GM04503 (cell line): ENCODE measurements at places on chromosomes 7 and 10.

GRCh38 chr7:50037086-50037485 is 56.0 kb downstream of the ZPBP start:
- DNase-seq = no peak

DNA sequence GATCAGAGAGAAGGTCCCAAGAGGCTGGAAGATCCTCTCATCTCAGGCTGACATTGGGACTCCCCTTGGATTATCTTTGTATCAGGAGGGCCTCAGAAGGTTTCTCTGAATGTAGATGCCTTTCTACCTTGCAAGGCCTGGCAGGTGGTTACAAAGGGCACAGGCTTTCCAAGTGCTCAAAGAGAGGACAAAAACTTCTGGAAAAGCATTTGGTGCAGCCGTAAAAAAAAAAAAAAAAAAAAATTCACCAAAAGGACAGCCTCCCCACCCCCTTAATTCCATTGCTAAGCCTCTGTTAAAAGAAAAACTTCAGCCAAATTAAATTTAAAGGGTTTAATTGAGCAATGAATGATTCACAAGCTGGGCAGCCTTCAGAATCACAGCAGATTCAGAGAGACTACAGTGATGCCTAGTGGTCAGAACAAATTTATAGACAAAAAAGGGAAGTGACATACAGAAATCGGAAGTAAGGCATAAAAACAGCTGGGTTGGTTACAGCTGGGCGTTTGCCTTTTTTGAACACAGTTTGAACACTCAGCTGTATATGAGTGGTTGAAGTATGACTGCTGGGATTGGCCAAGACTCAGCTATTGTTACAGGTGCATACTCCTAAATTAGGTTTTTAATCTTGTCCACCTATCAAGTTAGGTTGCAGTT is 42.5 kb upstream of the LRGUK start:
- DNase-seq = no peak

GRCh38 chr7:33109758-33110238 is 594 bp upstream of the RP9 start:
- no peak for DNase-seq

- no peak for DNase-seq
Measured at GRCh38 chr10:19014498-19014897, 34.1 kb upstream of the MALRD1 start.

DNA sequence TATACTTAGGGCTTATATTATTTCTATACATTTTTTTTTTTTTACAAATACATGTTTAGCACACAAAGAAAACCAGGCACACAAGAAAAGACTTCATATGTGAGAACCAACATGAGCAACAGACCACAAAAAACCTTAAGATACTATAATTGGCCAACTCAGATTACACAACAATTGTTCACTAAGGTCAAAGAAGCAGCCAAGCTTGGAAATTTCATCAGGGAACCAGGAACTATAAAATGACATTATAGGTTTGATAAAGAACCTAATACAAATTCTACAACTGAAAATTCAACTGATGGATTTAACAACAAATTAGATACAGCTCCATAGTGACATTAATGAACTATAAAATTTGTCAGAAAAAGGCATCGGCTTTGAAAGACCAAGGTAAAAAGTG is 4.4 kb upstream of the LUC7L2 start:
- no peak for DNase-seq

- no peak for DNase-seq
Measured at GRCh38 chr7:153543232-153543631, 509.0 kb upstream of the DPP6 start.

- DNase-seq = no peak
Measured at GRCh38 chr10:96222441-96222840, 48.9 kb downstream of the BLNK start.

DNA sequence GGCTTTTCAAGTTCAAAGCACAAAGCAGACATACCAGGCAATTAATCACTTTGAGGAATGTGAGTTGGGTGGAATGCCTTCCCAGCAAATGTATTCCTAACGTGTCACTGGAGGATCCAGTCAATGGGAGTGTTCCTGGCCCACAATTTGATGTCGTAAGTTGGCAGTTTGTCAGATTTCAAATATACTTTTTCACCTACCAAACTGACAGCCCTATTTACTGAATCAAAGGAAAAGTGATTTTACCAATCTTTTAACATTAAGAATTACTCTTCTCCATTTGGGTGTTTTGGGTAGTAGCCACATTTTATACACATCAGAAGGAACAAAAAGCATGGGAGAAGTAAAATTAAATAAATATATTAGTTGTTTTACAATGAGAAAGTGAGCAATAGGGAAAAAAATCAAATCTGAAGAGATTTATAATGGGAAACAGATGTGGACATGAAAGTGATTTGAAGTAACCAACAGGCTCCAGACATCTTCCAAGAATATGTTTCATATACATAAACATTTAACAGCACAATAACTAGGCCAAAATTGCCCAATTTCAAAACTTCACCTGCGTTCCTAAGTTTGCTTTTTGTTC is 222.9 kb downstream of the MTERF1 start:
- DNase-seq = peak; percentile 64

GRCh38 chr10:90847436-90847835 is 10.4 kb downstream of the HTR7 start:
- DNase-seq = no peak

DNA sequence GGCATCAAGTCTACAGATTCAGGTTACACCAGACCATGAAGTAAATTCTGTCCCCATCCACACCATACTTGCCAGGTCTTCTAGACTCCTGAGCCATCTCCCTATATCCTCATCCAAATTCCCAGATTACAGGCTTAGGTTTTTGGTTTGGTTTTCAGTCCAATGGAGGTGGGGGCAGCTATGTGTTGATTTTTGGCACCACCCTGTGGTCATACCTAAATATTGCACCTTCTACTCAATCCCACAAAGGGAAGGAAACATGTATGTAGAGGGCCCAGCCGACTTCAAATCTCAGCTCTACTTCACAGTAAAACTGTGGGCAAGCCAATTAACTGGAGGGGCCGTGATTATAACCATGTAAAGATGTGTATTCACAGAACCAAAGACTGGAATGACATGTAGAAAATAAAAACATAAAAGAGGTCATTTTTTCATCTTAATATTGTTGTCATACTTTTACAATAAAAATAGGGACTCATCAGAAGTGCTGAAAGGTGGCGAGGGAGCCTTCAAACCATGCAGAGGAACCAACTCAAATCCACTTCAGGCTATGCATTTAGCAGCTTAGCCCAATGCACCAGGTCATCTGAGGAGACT is 19.8 kb downstream of the ERCC6 start:
- no peak for DNase-seq

GRCh38 chr10:68826764-68827591 is at the start of gene STOX1:
Gene STOX1, plus strand, starts transcription at chr10:68827531. Its CDS starts 93 bp downstream, at chr10:68827624.
- peak; percentile 0 for DNase-seq

- DNase-seq = no peak
Measured at GRCh38 chr10:86343761-86344160, 22.8 kb downstream of the GRID1 start.

DNA sequence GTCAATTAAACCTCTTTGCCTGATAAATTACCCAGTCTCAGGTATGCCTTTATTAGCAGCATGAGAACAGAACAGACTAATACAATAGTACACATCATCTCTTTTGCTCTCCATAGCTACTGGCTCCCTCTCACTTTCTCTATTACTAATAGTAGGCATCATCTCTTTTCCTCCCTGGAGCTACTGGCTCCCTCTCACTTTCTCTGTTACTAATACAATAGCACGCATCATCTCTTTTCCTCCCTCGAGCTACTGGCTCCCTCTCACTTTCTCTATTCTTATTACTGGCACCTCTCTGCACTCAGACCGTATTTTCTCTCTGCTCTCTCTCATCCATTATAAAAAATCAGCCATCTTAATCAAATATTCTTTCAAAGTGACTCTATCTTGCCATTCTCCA is 37.1 kb downstream of the SLC25A13 start:
- DNase-seq = no peak

- DNase-seq = no peak
Measured at GRCh38 chr10:116696919-116697318, 45.4 kb downstream of the HSPA12A start.

DNA sequence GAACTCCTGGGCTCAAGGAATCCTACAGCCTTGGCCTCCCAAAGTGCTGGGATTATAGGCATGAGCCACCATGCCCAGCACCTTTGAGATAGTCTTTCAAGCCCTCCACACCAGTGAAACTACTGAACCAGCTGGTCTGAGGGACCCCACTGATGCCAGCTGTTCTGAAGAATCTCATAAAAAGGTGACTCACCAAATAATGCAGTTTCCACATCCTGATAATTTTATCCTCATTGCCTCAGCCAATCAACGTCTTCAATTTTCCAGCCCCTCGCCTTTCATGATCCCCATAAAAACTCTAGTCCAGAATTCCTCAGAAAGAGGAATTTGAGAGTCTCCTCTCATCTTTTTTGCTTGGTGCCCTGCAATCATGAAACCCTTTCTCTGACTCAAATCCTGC is 1691.6 kb upstream of the LRRTM3 start:
- no peak for DNase-seq

GRCh38 chr7:37112876-37113275 is 335.8 kb downstream of the ELMO1 start:
- DNase-seq = no peak

- peak; percentile 79 for DNase-seq
Measured at GRCh38 chr7:90579181-90579688, 16.9 kb upstream of the CDK14 start.
